ENCODE measurements at places on chromosomes 5 and 9.

- DNase-seq, result no peak
Measured at GRCh38 chr5:68592351-68592750, 376.8 kb downstream of the PIK3R1 start.

DNA sequence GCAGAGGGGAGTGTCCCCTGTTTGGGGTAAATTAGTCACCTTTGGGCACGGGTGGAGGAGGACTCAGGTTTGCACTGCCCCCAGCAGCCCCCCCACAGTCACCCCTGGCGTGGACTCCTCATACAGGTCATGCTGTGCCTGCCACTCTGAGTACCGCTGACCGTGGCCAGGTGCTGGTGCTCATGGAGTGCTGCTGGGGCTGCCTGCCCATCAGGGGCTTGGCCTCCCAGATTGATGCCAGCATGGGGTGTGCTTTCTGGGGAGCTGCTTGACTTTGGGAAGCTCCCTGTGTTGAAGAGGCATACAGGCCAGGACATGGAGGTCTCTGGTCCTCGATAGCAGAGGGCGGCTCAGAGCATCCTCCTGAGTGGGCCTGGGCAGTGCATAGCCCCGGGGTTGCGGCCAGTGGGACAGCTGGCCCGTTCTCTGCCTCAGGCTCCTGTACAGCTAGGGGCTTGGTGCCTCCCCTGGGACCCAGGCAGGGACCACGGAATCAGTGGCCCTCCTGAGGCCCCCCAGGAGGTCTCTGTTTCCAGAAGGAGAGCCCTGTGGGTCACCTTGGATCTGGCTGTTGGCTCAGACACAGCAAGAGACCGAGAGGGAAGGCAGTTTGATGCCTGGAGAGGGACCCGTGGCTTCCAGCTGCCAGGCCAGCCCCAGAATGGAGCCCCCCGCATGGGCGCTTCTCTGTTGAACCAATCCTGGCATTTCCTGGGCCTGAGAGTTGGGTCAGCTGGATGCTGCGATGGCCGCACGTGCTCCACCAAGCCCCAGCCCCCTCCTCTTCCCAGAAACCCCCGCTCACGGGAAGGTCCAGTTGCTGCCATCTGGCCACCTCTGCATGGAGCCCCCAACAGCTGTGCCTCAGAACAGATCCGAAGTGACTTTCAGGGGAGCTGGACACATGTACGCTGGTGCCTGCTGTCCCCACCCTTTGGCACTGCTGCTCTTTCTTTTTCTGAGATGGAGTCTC is 6.1 kb upstream of the AJM1 start:
- no peak for DNase-seq

DNA sequence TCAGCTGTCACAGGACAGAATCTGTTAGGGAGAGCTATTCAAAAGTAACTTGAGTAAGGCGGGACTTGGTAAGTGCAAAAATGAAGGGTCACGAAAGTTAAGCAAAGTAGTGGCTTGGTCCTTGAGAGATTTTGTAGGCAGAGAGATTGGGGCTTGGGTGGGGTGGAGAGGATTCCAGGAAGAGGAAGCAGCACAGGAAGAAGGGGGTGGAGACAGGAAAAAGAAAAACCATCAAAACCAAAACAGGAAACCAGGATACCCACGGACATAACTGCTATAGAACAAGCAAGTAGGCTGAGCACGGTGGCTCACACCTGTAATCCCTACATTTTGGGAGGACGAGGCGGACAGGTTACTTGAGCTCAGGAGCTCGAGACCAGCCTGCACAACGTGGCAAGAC is 3.7 kb downstream of the ROPN1L start:
- no peak for DNase-seq

- no peak for DNase-seq
Measured at GRCh38 chr9:120767451-120767850, 25.8 kb downstream of the FBXW2 start.

DNA sequence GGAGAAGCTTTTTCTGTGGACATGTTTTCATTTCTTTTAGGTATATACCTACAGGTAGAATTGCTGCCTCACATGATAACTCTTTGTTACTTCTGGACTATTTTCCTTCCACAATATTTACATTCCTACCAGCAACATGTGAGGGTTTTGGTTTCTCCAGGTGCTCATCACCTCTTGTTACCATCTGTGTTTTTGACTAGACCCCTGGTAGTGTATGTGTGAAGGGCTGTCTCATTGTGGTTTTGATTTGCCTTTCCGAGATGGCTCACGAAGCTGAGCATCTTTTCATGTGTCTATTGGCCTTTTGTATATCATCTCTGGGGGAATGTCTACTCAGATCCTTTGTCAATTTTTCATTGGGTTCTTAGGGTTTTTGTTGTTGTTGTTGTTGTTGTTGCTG is 17.2 kb upstream of the RANBP17 start:
- DNase-seq, result no peak

DNA sequence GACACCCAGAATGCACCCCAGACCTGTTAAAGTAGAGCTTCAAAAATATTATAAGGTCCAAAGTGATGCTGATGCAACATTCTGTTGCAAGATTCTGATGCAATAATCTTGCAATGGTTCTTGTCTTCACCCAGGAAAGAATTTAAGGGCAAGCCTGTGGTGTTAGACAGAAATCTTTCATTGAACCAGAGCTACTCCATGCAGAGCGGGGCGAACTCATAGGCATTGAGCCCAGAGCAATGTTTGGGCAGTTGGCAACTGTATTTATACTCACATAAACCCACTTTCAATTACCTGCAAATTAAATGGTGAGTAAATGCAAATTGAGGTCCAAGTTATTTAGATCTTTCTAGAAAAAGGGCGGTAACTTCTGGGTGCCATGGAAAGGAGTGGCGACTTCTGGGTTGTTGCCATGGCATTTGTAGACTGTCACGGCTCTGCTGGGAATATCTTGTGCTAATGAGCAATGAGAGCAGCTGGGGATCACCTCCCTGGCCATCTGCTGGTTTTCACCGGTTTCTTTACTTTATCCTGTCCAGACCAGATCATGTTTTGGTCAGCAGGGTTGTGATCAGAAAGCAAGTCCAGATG is 163.4 kb downstream of the ICE1 start:
- DNase-seq, result no peak

GRCh38 chr9:120642129-120642770 is 62.3 kb upstream of the CDK5RAP2 start:
- DNase-seq, result no peak

DNA sequence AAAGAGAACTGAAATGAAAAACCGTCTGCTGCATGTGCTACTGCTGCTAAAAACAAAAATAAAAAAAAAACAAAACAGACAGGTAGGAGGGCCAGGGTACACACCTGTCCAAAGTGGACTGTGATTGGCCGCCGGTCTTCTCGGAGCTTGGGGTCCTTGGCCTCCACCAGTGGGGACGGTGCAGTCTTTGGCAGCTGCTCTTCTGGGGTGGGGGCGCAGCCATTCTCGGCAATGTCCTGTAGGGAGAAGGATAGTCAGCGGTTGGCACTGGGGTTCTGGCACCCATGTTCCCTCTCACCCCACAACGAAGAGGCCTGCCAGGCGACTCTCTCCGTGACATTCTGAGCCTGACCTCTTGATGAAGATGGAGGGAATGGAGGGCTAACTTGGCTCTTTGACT is 84.3 kb downstream of the CRB2 start:
- DNase-seq, result no peak

GRCh38 chr9:93596399-93596798 is 20.0 kb downstream of the PHF2 start:
- no peak for DNase-seq

GRCh38 chr9:93898026-93898425 is 57.1 kb downstream of the BARX1 start:
- DNase-seq, result no peak

DNA sequence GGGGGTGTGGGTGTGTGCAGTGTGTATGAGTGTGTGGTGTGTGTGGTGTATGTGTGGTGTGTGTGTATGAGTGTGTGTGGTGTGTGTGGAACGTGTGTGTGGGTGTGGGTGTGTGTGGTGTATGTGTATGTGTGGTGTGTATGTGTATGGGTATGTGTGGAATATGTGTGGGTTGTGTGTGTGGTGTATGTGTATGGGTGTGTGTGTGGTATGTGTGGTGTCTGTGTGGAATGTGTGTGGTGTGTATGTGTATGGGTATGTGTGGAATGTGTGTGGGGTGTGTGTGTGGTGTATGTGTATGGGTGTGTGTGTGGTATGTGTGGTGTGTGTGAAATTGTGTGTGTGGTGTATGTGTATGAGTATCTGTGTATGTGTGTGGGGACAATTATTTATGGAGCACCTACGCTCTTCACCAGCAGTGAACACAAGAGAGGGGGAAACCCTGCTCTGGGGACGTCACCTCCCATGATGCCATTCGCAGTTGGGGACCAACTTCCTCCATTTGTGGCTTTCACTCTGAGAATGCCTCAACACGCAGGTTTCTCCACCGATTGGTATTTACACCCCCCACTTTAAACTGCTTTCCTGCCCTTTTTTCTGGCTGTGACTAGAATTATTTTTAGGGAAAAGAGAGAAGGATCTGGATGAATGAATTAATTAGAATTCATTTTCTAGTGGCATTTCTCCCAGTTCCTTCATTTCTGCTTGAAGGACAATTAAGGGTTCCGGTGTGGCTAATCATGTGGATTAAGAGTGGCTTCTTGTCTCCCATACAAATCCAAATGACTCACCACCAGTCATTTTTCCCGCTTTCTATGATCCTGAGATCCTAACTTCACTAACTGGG is 238.1 kb downstream of the ROR2 start:
- no peak for DNase-seq

- DNase-seq, result no peak
Measured at GRCh38 chr5:32207355-32207634, 33.2 kb upstream of the GOLPH3 start.

GRCh38 chr5:124572971-124573370 is 173.5 kb downstream of the ZNF608 start:
- DNase-seq, result peak; percentile 67

DNA sequence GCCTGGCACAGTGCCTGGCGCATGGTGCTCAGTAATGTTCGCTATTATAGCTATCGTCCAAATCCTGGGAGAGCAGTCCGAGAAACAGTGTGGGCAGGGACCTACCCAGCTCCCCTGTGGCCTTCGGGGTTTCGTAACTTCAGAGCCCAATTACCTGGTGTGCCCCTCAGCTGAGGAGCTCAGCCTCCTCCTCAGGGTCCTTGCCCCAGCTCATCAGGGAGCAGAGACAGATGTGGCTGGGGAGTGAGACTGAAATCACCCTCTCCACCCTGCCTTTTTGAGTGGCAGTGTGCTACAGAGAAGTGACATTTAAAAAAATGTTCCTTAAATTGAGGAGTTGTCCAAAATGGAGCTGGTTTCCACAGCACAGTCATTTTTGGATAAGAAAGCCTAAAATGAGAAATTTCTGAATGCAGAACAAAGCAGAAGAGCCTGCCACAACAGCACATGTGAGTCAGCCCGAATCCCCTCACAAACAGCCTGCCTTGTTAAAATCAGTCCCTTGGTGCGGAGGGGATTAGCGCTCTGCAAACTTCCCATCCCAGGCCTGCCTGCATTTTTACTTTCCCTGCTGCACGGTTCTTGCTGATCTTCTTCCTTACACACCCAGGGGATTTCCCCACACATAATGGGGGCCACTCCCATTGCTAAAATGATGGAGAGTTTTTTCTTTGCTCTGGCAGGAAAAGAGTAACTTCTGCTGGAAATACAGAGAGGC is 78.1 kb upstream of the PITX1 start:
- no peak for DNase-seq

GRCh38 chr5:89246252-89246651 is 363.3 kb upstream of the MEF2C start:
- DNase-seq, result no peak

GRCh38 chr9:126482361-126483044 is 131.2 kb upstream of the LMX1B start:
- DNase-seq, result no peak

- no peak for DNase-seq
Measured at GRCh38 chr5:50800410-50800809, 134.0 kb downstream of the PARP8 start.

GRCh38 chr5:39443911-39444310 is 19.1 kb upstream of the DAB2 start:
- no peak for DNase-seq

- no peak for DNase-seq
Measured at GRCh38 chr9:130352586-130353285, 87.2 kb downstream of the HMCN2 start.

DNA sequence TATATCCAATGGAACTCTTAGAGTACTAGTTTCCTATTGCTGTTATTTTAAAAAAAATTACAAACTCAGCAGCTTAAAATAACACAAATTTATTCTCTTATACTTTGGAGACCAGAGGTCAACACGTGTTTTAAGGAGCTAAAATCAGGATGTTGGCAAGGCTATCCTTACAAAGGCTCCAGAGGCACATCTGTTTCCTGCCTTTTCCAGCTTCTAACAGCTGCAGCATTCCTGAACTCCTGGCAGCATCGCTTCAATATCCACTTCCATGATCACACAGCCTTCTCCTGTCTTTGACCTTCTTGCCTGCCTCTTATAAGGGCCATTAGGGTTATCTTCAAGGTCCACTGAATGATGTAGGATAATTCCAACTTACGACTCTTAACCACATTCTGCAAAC is 92.2 kb upstream of the CCNG1 start:
- no peak for DNase-seq

DNA sequence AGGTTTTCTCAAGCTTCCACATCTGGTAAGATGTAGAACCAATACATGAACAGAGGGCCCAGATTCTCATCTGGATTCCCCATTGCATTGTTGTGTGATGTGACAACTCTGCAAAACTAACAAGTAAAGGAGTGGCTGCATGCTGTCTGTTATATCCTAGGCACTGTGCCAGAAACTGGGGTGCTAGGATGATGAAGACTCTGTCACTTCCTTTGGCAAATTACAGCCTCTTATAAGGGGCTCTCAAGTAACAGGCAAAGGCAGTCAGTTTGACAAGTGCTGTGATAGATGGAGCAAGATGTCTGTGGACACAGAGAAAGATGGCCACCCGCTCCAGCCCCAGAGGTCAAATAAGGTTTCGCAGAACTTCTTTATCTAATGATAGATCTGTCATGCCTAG is 115.7 kb downstream of the PAPPA start:
- DNase-seq, result no peak

- peak; percentile 79 for DNase-seq
Measured at GRCh38 chr5:114361724-114362196, at the start of gene KCNN2. TSS of gene KCNN2 (plus strand) at chr5:114362070. CDS start at chr5:114362140, 70 bp downstream.

- no peak for DNase-seq
Measured at GRCh38 chr9:281741-282645, 67.3 kb downstream of the DOCK8 start.

DNA sequence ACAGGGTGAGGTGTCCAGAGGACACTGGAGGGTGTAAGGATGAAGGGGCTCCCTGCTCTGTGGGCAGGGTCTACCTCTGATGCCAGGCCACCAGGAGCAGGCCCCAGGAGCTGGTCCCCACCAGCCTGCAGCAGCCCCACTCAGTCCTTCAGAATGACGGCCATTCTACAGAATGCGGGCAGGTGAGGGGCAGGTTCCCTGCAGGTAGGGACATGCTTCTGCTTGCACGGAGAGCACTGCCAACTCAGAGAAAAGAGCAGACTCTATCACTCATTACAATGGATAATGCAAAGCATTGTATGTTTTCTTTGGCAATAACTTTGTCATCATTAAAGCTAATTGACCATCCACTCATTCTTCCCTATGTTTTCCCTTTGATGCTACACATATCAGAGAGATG is 39.0 kb downstream of the DDX31 start:
- DNase-seq, result no peak

Measured in NCI-H748 treated with DMSO at 0.1 percent for 48 hours (cell line).